ENCODE measurements at places on chromosomes 2 and 18.

- DNase-seq: no peak
Observed at GRCh38 chr2:46309052-46309953, 12.1 kb downstream of the EPAS1 start.

GRCh38 chr2:126100962-126101361 lies 555.0 kb upstream of the GYPC start:
- DNase-seq: no peak

DNA sequence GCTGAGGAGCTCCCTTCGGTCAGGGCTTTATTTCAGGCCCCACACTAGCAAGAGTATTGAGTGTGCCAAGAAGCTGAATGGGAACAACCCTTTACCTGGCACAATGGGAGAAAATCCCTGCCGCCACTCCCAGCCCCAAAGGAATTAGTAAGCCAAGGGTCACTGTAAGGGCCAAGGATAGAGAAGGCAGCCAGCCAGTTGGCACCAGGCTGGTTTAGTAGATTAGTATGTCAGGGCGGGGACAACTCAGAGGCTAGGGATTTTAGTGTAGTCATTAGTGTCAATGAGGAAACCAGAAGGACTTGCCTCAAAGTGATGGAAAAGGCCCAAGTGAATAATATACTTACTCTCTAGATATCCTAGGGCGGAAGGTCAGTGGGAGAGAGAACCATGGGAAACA lies 34.9 kb upstream of the CYP26B1 start:
- DNase-seq: no peak

DNA sequence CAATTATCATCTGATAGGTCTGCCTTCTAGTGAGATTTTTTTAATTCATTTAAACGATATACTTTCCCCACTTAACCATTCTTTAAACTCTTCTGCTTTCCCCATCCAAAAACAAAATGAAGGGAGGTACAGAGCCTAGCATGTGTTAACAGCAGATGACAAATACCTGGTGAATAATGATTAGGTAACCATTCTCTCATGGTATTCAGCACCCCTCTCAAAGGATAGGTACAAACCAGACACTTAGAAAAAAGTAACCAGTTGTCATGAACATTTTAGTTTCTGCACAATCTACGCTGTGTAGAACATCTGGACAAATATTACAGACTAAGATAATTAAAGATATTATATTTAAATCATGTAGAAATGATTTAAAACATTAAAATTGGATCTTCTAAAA lies 56.3 kb downstream of the DNAH7 start:
- no peak for DNase-seq

GRCh38 chr2:120571015-120571728 lies 164.5 kb upstream of the GLI2 start:
- DNase-seq: no peak
